ENCODE measurements at places on chromosomes 3 and 15.

GRCh38 chr3:36211652-36211999, 168.7 kb upstream of the STAC start:
- no peak for DNase-seq

DNA sequence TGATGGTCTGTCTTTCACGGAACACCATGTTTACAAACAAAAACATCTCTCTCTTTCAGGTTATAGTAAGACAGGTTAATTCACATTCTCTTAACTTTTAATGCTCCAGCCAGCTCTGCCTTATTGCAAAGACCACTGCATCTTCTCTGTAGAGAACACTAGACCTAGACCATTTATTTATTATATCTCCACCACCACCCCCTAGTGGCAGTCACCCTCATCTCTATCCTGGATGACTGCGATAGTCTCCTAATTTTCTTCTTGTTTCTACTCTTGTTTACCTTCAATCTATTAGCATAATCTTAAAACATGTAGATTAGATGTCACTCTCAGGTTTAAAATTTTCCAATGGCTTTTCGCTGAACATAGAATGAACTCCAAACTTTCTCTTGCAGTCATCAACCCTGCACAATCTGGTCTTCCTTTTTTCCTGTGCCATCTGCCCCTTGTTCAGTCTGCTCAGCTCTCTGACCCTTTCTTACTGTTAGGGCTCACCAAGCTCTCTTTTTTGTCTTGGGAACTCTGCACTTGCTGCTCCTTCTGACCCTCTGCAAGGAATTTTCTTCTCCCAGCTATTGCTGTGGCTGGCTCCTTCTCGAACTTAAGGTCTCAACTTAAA, 155.6 kb downstream of the SQOR start:
- peak; percentile 54 for DNase-seq

DNA sequence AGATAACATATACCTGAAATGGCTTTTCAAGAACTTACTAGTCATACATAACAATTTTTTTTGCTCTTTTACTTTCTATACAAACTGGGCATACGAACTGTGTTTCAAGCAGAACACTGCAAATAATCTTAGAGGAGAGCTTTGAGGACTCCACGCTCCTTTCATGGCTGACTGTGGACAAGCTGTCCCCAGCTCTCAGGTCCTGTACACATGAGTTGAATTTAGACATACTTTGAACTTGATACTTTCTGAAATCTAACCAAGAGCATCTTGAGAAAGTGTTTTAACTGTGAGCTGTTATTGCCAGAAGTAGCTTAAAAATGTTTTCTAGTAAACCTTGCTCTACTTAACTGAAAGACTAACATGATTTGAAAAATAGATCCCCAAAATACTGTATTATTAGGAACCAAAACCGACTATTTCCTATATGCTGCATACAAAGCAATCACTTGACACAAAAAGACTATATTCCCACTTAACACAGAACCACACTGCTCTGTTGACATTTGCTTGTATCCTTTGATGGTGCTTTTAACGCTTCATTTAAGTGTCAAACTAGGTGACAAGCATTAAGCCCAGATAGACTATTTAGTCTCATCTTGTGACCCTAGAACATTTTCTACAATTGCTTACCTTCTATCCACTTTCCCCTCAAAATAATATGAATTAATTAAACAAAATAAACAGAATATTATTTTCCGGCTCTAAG, 755.8 kb downstream of the ROBO1 start:
- DNase-seq, result no peak

GRCh38 chr3:183339461-183340086, 86.5 kb downstream of the B3GNT5 start:
- DNase-seq, result no peak

GRCh38 chr3:5292512-5292911, 105.0 kb downstream of the EDEM1 start:
- DNase-seq, result no peak

DNA sequence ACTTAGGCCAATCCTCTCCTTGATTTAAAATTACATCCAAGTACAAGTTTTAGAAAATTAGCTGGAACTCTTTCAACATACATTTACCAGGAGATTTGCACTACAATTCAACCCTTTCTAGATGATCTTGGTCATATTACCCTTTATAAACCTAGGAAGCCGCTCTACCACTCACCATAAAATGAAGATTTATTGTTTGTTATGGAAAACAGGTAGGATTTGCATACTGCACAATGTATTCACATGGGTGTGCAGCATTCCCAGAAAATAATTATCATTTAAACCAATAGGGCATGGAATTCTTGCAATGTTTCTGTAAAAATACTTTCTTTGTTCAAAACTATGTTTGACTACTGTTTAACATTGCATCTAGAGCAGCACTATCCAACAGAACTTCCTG, 18.4 kb upstream of the RETNLB start:
- no peak for DNase-seq

DNA sequence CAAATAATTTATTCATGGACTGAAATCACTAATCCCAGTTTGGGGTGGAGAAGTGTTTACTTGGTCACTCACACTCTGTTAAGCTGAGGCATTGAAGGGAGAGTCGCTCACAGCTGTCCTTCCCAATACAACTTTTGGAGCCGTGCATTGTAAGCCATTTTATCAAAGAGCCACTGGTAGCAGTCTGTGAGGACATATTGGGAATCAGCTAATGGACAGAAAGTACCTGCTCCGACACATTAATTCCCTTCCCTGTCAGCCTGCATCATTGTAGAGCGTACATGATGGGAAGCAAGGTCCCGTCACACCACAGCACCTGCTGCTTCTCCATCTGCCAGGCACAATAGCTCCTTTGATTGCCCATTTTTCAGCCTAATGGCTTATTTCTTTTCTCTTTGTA, 643.2 kb downstream of the SQOR start:
- DNase-seq, result peak; percentile 61

- no peak for DNase-seq
These were observed 93.6 kb upstream of the OSTN start for GRCh38 chr3:191105418-191105817.

DNA sequence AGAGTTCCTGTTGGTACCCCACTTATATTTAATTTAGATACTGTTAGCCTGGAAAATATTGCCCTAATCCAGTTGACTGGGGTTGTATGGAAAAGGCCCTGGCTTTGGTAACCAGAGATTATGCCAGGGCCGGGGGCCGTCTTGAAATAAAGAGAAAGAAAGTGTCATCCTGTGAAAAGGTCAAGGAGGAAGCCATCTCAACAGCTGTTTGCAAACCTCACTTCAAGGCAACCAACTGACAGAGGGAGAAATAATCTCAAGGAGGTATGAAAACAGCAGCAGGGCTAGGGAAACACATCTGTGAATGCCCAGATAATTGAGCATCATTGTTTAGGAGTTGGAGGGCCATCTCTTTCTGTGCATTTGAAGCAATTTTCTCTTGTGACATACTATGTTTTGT, 190.8 kb downstream of the SUCLG2 start:
- no peak for DNase-seq

GRCh38 chr3:142888099-142888480, 793 bp downstream of the PCOLCE2 start:
- DNase-seq, result peak; percentile 83

DNA sequence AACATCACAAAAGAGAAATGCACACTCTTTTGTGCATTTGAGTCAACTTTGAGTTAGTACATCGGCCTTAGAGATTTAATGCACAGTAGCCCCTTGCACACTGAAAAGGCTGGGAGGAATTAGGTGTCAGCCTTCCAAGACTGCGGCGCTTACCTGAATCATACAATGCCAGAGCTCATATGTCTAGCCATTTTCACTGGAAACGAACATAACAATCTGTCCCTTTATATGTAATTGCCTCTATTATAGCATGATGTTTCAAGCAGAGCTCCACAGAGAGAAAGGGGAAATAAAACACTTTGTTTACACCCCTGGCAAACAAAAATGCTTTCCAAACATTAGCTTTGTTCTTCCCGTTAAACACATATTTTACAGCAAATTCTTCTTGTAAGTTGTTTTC, 315.7 kb upstream of the SLCO3A1 start:
- DNase-seq, result no peak

GRCh38 chr3:170511371-170511770, 74.5 kb downstream of the SLC7A14 start:
- DNase-seq, result no peak

DNA sequence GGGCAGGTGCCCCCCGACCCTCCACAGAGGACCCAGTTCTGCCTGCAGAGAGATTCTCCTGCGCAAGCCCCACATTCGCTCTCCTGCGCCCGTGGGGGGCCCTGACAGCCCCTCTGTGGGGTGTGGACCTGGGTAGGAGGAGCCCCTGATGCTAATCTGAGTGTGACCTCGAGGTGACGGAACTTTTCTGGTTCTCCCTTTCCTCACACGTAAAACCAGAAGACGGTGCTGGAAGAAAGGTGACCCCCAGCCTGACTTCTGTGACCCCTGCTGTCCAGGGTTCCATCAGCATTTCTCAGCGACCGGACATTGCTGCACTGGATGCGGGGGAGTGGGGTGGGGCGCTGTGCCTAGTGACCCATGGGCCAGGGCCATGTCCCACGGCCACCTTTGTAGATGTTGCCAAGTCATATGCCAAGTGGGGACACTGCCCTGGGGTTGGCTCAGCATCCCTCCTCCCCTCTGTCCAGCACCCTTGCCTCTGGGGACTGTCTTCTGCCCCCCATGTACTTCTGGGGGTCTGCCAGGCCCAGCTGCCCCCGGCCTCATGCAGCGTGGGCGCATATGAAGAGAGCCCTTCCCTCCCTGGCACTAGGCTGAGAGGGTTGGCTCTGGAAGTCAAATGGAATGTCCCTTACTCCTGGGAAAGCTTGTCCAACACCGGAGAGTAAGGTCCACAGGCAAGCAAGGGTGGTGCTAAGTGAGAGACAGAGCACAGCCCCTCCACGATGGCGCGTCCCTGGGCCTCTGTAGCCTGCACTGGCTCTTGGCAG, 129.1 kb upstream of the MEF2A start:
- DNase-seq, result no peak

DNA sequence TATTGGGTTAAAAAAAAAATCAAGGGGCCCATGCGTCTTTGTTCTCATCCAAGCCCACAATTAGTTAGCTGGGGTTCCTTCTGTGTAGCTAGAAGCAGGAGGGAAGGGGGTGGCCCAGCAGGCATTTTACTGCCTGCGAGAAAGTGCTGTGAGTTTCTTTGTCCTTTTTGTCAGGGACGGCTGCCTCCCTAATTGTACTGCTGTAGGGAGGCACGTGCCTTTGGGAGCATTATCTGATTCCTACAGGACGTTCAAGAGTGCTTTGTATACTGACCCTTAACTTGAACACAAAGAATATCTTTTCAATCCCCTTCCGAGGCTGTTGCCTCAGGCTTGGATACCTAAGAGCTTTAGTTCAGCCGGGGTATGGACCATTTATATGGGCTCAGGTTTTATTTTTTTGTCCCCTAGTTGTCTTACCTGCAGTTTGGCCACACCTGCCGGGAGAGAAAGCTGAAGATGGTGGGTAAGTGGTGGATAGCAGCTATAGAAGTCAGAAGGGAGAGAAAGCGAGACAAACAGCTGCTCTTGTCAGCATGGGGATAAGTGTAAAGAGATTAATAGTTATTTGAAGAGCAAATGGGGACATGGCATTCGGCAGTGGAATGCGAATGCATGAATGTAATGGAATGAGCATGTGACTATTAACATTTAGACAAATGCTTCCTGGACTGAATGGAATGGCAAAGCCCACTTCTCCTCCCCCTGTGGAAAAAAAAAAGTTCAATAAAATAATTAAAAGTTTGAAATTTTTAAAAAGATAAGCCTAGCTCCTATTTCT, 175.2 kb downstream of the TP63 start:
- DNase-seq, result no peak

GRCh38 chr3:183428447-183429211, at the start of gene MCF2L2:
Gene MCF2L2, minus strand, starts transcription at chr3:183428619. Its CDS starts 642 bp downstream, at chr3:183427977.
- peak; percentile 82 for DNase-seq

DNA sequence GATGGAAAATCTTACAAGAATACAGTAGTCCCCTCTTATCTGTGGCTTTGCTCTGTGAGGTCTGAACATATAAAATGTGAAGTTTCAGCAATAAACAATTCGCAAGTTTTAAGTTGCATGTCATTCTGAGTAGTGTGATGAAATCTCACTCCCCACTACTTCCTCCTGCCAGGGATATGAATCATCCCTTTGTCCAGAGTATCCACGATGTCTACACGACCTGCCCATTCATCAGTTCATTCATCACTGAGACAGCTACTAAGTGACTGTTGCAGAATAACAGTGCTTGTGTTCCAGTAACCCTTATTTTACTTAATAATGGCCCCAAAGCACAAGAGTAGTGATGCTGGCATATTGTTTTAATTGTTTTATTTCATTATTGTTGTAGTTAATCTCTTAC, 489.2 kb upstream of the UBE2E2 start:
- no peak for DNase-seq

GRCh38 chr3:12516873-12517272, 28.4 kb downstream of the MKRN2OS start:
- no peak for DNase-seq

- no peak for DNase-seq
These were observed 5.4 kb downstream of the IQCF6 start for GRCh38 chr3:51773529-51774056.

GRCh38 chr3:115943579-115943978, 320.3 kb downstream of the GAP43 start:
- DNase-seq, result no peak

DNA sequence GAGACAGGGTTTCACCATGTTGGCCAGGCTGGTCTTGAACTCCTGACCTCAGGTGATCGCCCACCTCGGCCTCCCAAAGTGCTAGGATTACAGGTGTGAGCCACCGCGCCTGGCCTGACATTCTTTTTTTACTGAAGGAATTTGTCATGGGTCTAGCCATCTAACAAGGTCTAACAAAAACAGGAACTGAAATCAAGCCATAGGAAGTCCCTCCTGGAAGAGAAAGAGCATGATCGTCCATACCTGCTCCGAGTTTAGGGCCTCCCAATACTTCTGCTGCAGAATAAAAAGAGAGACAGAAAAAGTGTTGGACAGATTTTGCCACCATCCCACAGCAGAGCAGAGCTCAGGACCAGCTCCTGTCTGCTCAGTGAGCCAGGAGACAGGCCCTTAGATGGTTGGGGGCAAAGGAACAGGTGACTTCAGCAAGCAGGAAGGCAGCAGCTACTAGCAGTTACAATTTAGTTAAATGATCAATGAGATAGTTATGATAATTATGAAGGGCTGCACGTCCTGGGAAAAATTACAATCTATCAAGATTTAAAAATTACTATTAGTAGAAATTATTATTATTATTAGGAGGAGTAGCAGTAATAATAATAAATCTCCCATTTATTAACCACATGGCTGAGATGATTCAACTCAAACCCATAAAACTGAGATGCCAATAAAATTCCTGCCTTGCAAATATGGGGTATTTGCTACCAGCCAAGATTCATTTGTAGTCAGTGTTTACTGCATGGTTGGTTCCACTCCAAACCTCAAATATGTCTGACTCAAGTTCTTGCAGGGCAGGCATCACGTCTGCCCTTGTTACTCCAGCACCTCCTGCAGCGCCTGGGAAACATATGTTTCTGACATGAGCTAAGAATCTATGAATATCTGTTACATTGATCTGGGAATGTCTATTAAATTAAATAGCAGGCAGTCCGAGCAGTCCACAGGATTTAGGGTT, 40.1 kb downstream of the TMEM44 start:
- DNase-seq, result no peak

Data from D341Med (cell line).